ENCODE measurements at places on chromosomes 5 and 9. TPM values are rescaled to one million over a fixed set of nuclear protein-coding genes. Genes with fewer than 3 reads are reported as not detected.

GRCh38 chr9:5480919-5481318 lies 29.4 kb upstream of the PDCD1LG2 start:
- no peak overlapping the region for H3K27ac ChIP-seq
- DNase-seq: no peak
- H3K4me3 ChIP-seq: no peak overlapping the region
- no peaks in the 10 kb centered on the region for H3K27me3 ChIP-seq
- H3K4me1 ChIP-seq: no peaks in the 10 kb centered on the region
- H3K36me3 ChIP-seq: no peaks in the 10 kb centered on the region

DNA sequence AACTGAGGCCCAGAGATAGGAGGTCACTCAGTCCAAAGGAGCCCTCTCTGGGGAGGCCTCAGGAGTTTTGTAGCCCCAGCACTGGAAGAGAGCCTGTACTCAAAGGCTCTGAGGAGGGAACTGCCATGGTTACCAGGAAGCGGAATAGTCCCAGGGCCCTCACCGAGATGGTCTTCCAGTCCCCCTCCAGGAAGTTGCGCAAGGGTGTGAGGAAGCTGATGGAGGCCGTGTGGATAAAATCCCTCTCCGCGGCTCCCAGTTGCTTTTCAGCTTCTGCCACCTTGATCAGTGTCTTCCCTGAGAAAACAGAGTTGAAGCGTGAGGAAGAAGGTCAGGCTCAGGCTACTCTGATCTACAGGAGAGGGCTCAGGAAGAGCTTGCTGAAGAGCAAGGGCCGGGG lies 13.5 kb downstream of the SH3GLB2 start:
- no peak for DNase-seq
- H3K4me1 ChIP-seq: peaks cover 34% of the 10 kb centered on the region
- H3K27ac ChIP-seq: no peak overlapping the region
- H3K36me3 ChIP-seq: no peaks in the 10 kb centered on the region
- H3K27me3 ChIP-seq: peaks cover 8% of the 10 kb centered on the region

GRCh38 chr5:143682246-143682905 lies 129.6 kb upstream of the HMHB1 start:
- no peaks in the 10 kb centered on the region for H3K36me3 ChIP-seq
- H3K4me3 ChIP-seq: no peak overlapping the region
- H3K27ac ChIP-seq: peak overlapping the region; percentile 18

DNA sequence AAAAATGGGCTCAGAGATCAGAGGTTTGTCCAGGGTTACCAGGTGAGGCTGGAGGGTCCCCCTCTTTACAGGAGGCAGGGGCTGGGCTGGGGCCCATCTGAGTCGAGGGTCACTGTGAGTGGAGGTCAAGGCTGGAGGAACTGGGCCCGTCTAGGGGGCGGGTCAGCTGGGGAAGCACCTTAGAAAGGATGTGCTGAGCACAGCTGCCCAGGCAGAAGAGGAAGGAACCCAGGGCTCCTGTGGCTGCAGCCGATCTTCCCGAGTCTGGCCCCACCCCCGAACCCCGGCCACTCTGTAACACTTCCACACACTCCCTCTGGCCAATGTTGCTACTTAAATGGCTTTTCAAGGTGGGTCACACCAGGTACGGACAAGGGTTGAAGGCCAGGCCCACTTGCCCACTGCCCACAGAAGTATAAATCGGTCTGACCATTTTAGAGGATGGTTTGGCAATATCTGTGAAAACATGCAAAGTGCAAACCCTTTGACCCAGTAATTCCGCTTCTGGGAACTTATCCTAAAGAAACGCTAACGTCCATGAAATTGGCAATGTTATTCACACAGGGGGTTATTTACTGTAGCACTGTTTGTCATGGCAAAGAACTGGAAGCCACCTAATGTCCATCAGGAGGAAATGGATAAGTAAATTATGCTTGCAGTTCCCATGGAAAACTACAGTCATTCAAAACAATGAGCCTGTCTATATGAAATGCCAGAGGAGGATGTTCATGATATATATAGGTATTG lies 30.5 kb upstream of the EEIG1 start:
- no peaks in the 10 kb centered on the region for H3K27me3 ChIP-seq
- DNase-seq: no peak
- no peak overlapping the region for H3K4me3 ChIP-seq
- H3K4me1 ChIP-seq: peaks cover 3% of the 10 kb centered on the region
- H3K27ac ChIP-seq: no peak overlapping the region

DNA sequence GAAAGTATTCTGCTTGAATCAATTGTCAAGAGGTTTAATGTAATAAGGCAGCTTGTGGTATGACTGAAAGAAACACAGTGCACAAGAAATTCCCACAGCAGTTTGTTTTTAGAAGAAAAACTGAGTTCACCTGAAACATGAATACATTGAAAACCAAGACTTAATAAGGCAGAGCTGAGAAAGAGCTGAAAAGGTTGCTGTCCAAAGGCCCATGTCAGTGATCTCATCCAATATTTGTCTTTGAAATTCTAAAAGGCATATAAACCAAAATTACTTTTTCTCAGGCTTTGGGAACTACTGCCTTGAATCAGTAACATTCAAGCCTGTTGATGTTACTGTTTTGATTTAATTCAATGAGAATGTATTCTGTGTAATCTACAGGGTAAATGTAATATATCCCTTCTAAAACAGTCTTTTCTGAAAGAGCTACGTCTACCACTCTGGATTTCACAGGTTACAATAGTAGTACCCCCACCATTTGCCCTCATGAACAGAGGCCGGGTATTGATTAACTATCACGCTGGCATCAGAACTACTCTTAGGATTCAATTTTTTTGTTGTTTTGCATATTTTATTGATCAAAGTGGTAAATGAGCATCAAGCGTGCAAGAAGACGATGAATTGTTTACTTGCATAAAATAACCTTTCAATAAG lies 57.8 kb downstream of the PPIC start:
- no peaks in the 10 kb centered on the region for H3K27me3 ChIP-seq
- H3K4me1 ChIP-seq: peaks cover 31% of the 10 kb centered on the region
- no peaks in the 10 kb centered on the region for H3K36me3 ChIP-seq
- H3K4me3 ChIP-seq: no peak overlapping the region
- DNase-seq: no peak
- H3K27ac ChIP-seq: peak overlapping the region; percentile 36

- H3K27ac ChIP-seq: no peak overlapping the region
- peaks cover 5% of the 10 kb centered on the region for H3K27me3 ChIP-seq
- H3K4me1 ChIP-seq: peaks cover 22% of the 10 kb centered on the region
These were observed 31.6 kb downstream of the ADAM19 start for GRCh38 chr5:157543825-157544622.

DNA sequence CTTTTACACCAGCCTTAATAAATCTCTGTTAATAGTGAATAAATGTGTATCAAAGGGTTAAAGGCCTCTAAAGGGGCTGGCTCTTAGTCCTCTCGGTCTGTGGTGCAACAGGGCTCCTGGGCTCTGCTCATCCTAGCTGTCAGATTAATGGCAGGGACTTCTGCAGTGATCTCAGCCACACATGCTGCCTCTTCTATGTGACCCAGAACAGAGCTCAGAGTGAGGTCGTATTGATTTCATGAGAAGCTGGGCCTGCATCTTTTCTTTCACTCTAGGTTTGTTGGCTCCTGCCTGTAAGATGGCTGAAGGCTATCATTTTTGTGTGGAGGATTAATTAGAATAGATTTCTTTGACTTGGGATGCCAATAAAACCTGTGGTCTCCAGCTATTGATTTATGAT lies 165.0 kb upstream of the GLRA1 start:
- DNase-seq: peak; percentile 15
- H3K4me1 ChIP-seq: peaks cover 21% of the 10 kb centered on the region
- H3K4me3 ChIP-seq: peak overlapping the region; percentile 13
- no peak overlapping the region for H3K27ac ChIP-seq
- peaks cover 6% of the 10 kb centered on the region for H3K27me3 ChIP-seq

GRCh38 chr5:15595929-15596328 lies 95.9 kb downstream of the FBXL7 start:
- H3K27me3 ChIP-seq: peaks cover 3% of the 10 kb centered on the region
- H3K4me1 ChIP-seq: peaks cover 53% of the 10 kb centered on the region
- no peak overlapping the region for H3K4me3 ChIP-seq
- no peak for DNase-seq
- H3K36me3 ChIP-seq: no peaks in the 10 kb centered on the region

DNA sequence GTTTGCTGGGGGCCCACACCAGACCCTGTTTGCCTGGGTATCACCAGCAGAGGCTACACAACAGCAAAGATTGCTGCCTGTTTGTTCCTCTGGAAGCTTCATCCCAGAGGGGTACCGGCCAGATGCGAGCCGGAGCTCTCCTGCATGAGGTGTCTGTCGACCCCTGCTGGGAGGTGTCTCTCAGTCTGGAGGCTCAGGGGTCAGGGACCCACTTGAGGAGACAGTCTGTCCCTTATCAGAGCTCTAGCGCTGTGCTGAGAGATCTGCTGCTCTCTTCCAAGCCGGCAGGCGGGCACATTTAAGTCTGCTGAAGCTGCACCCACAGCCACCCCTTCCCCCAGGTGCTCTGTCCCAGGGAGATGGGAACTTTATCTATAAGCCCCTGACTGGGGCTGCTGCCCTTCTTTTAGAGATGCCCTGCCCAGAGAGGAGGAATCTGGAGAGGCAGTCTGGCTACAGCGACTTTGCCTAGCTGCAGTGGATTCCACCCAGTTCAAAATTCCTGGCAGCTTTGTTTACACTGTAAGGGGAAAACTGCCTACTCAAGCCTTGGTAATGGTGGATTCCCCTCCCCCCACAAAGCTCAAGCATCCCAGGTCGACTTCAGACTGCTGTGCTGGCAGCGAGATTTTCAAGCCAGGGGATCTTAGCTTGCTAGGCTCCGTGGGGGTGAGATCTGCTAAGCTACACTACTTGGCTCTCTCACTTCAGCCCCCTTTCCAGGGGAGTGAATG lies 206.0 kb upstream of the TLX3 start:
- peaks cover 3% of the 10 kb centered on the region for H3K4me1 ChIP-seq
- no peak for DNase-seq
- no peak overlapping the region for H3K27ac ChIP-seq
- peaks cover 23% of the 10 kb centered on the region for H3K36me3 ChIP-seq
- peaks cover 2% of the 10 kb centered on the region for H3K27me3 ChIP-seq

- DNase-seq: no peak
- no peaks in the 10 kb centered on the region for H3K27me3 ChIP-seq
- H3K36me3 ChIP-seq: no peaks in the 10 kb centered on the region
These were observed 603.6 kb upstream of the CLINT1 start for GRCh38 chr5:158462349-158463114.

C8G gene
- total RNA-seq: 14.5 TPM

All from glutamatergic neuron (in vitro differentiated cells).